Mesenteric fat pad (tissue), 1 donor: ENCODE measurements at places on chromosomes 16 and 17.

DNA sequence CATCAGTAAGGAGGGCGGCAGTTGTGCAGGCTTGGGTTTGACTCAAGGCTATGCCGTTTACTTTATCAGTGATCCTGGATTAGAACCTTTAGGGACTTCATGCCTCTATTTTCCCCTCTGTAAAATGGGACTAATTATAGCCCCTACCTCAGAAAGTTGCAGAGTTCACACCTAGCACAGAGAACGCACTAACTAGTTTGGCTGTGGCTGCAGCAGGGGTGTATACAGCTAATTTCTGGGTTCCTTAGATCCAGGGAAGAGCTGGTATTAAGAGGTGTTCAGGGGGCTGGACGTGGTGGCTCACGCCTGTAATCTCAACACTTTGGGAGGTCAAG lies 267.3 kb downstream of the CPPED1 start:
- no peak for DNase-seq

GRCh38 chr17:36979565-36979941 lies 30.8 kb downstream of the AATF start:
- DNase-seq, result no peak

GRCh38 chr17:54882950-54883349 lies 17.7 kb upstream of the TOM1L1 start:
- DNase-seq, result no peak

DNA sequence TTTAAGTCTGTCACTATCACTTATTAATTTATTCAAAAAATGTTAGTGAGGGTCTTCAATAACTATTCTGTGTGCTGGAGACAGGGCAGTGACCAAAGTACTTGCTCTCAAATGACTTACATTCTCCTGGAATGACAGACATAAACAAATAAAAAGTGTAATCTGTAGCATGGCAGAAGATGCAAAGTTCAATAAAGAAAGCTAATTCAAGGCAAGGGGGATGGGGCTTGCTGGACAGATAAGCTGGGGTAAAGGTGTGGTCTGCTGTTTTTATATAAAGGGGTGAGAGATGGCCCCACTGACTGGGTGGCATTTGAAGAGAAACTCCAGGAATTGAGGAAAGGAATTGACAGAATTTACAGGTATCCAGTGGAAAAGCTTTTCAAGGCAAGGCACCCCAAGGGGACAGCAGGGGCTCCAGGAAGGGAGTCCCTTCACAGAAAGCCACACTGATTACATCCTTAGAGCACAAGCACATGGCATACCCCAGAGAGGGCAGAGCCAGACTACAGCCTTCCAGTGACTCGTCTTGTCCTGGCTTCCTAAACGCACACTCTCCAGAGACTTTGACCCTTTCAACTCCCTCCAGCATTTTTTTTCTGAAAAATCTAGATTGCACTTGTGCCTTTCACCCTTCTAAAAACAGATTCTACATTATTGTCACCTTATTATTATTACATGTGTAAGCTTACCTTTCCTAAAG lies 123.7 kb upstream of the HS3ST3A1 start:
- DNase-seq, result no peak

DNA sequence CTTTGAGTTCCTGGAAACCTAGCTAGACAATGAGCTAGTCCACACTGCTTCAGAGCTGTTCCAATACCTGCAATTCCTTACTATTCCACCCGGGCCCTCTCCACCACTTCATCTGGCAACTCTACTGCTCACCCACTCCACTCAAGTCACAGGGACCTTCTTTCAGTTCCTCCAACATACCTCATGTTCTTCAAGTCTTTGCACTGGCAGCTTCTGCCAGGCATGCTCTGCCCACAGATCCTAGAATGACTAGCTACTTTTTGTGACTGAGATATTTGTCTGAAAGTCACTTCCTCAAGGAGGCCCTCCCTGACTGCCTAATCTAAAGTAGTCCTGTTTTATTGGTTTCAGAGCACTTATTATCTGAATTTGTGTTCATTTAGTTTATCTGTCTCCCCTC lies 86.4 kb downstream of the TEX14 start:
- DNase-seq, result no peak

GRCh38 chr17:50033316-50033715 lies 22.6 kb upstream of the ITGA3 start:
- no peak for DNase-seq

DNA sequence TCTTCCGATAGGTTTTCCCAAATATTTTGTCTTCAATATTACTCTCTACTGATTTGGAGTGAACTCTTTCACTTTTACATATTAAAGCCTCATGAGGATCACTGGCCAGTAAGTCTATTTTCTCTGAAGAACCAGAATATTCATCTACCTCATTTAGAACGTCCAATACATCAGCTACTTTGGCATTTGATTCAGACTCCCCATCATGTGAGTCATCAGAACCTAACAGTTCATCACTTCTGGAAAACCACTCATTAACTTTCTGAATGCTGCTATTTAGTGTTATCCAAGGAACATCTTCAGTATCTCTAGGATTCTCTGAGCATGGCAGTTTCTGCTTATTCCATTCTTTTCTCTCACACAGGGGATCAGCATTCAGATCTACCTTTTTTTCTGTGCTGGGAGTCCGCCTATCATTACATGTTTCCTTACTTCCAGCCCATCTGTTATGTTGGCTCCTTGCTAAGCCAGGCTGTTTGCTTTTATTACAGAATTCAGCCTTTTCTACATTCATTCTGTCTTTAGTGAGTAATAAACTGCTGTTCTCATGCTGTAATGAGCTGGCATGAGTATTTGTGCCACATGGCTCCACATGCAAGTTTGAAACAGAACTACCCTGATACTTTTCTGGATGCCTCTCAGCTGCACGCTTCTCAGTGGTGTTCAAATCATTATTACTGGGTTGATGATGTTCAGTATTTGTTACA lies 30.9 kb downstream of the BRCA1 start:
- no peak for DNase-seq

DNA sequence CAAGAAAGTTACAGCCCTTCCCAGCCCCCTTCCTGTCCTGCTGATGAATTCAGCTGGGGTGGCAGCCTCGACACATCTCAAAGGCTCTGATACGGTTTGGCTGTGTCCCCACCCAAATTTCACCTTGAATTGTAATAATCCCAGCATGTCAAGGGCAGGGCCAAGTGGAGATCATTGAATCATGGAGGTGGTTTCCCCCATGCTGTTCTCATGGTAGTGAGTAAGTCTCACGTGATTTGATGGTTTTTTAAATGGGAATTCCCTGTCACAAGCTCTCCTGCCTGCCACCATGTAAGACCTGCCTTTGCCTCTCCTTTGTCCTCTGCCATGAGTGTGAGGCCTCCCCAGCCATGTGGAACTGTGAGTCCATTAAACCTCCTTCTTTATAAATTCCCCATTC lies 163.2 kb upstream of the FOXF1 start:
- no peak for DNase-seq

- no peak for DNase-seq
Measured at GRCh38 chr16:7953360-7953759, 620.7 kb downstream of the RBFOX1 start.

DNA sequence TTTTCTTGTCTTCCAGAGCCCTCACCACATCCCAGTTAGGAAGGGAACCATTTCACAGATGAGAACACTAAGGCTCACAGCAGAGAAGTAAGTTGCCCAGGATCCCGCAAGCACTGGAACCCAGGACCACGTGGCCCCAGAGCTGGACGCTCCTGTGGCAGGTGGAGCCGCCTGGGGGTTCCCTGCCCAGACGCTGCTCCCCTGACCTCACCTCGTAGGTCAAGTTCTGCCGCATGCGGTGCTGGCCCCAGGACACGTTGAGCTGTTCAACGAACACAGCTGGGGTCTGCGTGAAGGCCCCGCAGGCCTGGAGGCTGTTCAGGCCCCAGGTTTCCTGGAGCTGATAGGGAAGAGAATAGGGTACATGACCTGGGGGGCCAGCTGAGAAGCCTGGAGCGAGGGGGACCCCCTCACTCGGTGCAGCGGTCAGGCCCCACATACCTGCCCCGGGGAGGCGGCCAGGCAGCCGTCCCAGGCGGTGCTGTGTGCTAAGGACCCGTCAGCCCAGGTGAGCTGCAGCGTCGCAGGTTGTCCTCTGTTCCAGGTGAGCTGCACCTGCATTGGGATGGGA lies 54.1 kb downstream of the RMI2 start:
- DNase-seq, result no peak

DNA sequence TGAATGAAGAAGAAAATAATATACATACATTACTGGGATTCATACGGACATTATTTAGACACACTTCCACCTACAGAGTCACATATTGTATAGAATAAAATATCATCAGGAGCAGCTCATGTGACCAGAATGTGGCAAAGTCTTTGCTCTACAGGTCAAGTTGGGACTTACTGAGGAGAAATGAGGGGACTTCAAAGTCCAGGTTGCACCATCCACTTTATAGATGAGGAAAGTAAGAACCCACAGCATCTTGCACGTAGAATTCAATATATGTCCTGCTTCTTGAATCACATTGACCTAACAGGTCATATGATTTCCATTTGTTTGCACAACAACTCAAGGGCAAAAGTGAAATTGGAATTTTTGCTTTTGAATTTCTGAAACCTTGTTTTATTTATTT lies 524.3 kb downstream of the WWOX start:
- no peak for DNase-seq

GRCh38 chr17:43860077-43860725 lies 13.2 kb downstream of the CD300LG start:
- DNase-seq, result peak; percentile 76

GRCh38 chr16:716200-716568 lies 1.3 kb downstream of the METRN start:
- no peak for DNase-seq

DNA sequence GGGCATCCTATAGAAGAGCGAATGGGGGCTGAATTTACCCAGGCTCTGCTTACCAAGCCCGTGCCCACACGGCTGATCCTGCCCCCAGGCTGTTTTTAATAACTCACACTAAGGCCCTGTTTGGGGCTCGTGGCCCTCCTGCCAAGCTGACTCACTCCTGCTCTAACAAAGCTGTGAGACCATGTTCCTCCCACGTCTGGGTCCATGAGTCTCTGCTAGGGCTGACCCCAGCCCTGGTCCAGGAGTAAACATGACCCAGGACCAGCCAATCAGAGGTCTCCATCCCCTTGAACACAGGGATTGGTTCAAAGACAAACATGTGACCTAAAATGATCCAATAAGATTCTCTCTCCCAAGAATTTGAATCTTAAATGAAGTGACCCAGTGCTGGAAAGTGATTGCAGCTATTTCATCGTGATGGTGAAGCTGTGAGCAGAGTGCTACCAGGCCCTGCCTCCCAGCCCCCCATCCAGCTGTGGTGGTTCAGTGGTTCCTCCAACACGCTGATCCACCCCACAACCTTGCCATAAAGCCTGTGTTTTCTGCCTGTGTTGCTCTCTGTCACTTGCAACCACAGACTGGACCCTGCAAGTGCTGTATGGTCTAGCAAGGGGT lies 57.2 kb downstream of the C16orf82 start:
- no peak for DNase-seq
